Stimulated activated CD8-positive, alpha-beta memory T cell treated with anti-CD3 and anti-CD28 coated beads, Interleukin-4, amount 100 ng/mL, for 48 hours (primary cell): ENCODE measurements at places on chromosomes 6 and 20.
A peak's percentile ranks its signal among the peaks of the same experiment; 100 is the strongest.

DNA sequence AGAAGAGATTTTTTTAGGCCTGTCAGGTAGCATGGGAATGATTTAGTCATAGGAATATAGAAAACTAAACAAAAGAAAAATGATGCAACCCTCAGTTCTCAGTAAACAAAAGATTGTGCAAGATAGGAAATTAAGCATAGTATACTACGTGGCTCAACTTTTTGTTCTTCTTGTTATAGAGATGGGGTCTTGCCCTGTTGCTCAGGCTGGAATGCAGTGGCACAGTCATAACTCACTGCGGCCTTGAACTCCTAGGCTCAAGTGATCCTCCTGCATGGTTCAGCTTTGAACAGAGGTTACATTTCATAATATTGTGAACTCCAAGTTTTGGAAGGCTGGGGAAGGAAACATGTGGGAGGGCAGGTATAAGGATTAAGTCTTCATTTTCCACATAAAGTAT, 28.5 kb downstream of the SLX4IP start:
- DNase-seq: no peak

DNA sequence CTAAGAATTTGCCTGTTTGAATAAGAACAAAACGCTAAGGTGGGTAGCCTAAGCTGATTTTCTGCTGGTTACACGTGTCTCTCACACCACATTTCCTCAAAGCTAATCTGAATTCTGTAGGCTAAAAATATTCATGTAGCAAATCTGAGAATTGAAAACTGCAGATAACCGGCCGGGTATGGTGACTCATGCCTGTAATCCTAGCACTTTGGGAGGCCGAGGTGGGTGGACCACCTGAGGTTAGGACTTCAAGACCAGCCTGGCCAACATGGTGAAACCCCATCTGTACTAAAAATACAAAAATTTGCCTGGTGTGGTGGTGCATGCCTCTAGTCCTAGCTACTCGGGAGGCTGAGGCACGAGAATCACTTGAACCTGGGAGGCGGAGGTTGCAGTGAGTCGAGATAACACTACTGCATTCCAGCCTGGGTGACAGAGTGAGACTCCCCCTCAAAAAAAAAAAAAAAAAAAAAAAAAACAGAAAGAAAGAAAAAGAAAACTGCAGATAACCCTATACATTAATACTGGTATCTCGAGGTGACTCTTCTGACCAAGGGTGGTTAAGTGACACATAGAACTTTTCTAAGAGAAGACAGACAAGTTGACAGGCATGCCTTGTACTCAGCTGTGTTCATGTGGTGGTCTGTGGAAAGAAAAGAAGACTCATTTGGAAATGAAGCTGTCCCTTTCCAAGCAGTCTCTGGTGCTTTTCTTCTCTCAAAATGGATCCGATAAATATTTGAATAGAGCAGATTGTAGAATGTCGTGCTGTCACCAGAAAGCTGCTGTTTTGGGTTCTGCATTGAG, 24.7 kb upstream of the ASXL1 start:
- DNase-seq: peak; percentile 76

DNA sequence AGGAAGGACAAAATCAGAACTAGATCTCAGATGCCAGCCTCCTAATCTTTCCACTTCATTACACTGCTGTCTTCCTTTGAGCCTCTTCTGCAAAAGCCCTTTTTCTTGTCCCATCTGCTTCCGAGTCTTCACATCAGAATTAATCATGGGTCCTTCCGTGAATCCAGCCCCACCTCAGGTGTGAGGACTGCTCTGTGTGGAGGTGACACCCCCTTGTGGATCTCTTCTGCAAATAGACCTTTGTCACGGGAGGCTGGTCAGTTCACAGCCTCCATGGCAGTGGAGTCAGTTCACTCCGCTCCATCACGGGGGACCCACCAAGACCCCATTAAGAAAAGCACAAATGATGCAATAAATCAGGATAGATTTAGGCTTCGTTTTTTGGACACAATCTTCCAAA, 171.1 kb downstream of the ADAT2 start:
- peak; percentile 23 for DNase-seq

DNA sequence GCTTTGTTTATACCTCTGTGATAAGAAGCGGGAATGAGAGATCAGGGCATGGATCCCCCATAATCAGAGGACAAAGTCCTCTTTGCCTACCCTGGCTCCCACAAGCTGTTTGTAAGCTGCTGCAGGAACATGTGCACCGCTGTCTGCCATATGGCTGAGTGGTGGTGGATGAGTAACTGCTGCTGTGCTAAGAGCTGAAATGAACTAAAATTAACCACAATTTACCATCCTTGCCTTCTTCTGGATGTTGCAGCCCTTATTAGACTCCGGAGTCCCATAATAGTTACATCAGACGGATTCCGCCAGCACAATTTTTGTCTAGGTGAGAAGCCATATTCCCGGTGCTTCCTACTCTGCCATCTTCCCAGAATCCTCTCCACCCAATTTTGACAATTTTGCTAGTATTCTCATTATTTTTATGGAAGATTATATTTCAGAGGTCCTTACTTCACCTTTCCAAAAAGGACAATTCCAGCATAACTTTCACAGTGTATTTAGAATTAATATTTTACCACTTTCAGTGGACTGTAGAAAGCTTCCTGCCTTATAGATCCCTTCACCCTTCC, 6.0 kb upstream of the CMTR1 start:
- DNase-seq: no peak

GRCh38 chr6:130923350-130923749, 96.1 kb downstream of the SMLR1 start:
- DNase-seq: no peak

- DNase-seq: no peak
Observed at GRCh38 chr20:62031462-62032092, 34.1 kb downstream of the TAF4 start.

DNA sequence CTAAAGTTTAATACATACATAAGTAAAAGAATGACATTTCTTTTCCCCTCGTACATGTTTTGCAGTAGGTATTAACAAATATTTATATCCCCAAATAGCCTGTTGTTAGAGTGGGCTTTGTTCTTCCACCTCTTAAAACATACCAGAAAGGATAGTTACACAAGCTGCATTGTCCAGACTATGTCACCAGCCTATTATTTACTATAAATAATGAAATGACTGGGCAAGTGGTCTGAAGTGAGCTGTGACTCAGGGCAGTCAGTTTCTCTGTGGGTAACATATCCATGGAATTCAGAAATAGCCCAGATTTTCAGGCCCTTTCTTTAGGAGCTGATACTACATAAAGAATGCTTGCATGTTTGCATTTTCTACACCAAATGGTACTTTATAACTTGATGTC, 60.1 kb downstream of the FUT9 start:
- DNase-seq: no peak

GRCh38 chr20:39048000-39048696, 86.0 kb downstream of the DHX35 start:
- peak; percentile 82 for DNase-seq

DNA sequence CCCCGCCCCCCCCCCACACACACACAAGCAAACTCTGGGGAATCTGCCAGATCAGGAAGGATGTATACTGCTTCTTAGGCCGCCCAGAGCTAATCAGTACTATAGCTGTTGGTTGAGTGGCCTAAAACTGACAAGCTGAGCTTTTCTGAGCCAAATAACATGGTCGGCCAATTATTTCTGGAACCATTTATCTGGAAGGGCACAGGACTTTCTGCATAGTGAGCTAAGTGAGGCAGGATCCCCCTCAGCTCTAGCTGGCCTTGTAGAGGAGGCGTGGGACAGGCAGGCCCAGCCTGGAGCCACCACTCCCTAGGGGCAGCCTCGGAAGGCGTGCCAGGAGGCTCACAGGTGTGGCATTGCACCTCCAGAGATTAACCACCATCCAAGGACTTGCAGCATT, 200.1 kb downstream of the TMEM242 start:
- DNase-seq: no peak

DNA sequence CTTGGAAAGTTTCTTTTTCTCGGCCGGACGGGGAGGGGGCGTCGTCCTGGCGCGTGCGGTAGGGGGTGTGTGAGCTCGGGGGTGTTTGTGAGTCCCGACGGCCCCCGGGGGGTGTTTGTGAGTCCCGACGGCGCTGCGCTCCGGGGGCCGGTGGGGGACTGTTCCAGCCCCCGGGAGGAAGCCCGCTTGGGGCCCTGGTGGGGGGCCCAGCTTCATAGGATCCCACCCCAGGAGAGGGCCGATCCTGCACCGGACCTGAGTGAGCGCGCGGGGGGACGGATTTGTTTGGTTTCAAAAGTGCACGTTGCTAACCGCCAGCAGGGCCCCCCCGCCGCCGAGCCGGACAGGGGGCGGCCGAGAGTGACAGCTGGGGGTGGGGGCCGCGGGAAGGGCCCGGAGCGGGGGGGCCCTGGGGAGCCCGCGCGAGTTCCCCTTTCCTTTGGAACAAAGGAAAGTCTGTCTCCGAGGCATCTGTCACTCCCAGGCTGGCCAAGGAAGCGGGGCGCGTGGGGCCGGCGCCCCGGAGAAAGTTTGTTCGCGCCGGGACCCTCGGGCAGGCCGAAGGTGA, 485 bp downstream of the TGIF2 start:
- peak; percentile 53 for DNase-seq

- DNase-seq: no peak
Observed at GRCh38 chr6:147643341-147644200, 135.1 kb downstream of the SAMD5 start.

DNA sequence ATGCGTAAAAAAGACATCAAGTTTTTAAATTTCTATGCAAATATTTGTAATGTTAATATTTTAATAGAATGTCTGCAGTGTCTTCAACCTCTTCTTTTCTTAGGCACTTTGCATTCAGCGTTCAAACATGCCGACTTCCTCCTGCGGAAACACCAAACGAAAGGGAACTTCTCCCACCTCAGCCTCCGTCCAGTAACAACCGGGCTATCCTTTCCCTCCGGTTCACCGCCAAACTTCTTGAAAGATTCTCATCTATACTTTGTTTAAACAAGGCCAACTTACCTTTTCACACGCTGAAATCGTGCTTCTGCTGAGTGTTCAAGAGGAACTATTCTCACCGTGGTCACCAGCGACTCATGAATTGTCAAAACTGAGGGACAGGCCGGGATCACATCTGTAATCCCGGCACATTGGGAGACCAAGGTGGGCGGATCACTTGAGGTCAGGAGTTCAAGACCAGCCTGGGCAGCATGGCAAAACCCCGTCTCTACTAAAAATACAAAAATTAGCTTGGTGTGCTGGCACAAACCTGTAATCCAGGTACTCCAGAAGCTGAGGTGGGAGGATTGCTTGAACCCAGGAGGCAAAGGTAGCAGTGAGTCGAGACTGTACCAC, 44.8 kb downstream of the GJA1 start:
- no peak for DNase-seq

DNA sequence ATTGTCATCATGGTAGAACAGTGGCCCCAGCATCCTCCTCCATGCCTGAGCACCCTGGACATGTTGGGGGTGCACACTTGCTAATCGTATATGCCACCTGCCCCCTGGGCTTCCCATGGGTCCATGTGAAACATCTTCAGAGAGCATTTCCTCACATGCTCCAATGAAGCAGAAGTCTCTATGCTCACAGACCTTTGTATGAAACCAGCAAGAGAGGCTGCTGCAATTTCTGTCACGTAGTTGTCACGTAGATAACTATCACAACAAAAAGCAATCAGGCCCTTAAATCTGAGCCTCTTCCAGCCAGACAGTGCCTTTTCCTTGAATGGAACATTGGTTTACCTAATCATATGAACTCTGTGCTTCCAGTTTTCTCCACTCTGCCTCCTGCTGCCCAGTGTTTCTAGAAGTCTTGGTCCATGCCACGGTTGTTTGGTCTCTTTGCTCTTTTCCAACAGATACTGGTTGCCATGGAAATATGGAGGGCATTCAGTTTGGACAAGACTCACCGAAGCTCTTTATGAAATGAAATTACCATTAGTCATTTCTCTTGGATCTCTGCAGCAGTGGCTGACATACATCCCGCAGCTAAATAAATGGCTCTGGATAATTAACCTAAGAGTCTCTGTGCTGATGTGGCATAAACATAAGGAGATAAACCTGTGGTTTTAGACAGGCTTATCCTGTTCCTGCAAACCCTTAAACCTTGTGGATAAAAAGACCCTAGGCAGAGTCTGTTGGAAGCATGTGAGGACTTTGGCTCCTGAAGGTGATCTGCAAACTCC, 172.8 kb upstream of the SYNDIG1 start:
- no peak for DNase-seq

DNA sequence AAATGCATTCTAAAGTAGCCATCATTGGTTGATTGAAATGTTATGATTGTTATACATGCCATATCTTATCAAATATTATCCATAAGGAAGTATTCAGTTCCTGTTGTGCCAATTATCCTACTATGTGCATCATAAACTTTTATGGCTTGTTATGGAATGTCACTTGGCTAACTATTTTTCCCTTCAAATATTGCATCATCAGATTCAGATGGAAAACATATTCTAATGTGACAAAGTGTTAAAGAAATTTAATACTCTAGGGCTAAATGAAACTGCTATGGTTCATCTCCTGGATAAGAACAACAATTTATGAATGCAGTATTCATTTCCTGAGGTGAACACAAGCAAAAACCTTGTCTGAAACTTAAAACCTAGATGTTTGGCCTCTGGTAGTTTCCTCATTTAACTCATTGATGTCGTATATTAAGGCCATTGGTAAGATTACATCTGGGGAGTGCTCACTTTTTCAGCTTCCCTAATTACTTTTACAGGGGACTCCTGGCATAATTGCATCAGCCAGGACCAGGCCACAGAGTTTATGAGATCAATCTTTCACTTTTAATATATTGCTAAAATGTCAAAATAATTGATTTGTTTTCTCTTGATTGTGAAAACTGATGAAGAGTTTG, 134.9 kb upstream of the CEP162 start:
- DNase-seq: no peak

DNA sequence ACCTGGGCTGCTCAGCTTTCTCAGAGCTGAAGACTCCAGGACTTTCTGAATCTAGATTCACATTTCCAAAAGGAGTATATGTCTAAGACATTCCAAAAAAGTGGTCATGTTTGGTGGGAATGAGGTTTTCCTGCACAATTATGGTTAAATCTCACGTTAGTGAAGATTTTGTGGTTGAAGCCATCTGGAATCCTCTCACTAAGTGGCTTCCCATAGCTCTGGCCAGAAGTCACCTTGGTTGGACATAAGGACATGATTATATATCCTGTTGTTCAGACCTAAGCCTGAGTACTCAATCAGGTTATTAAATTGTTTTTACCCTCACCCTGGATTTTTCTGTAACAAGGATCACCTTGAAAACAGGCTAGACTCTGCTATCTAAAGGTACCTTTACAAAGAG, 176.1 kb upstream of the PLN start:
- no peak for DNase-seq

DNA sequence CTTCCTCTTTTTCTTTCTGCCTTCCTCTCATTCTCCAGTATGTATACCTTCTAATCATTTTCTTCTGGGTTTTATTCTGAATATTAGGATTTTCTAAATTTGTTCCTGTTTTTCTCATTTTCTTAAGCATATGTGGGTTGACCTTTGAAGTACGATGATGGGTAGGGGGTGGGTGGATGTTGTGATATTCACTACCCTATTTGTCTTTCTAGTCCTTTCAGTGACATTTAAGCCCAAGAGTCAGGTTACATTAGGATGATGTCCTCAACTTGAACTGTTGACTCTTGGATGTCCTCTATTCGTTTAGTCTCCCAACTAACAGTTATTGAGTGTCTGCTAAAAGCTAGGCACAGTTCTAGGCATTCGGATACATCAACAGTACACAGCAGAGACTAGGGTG, 7.3 kb downstream of the ABT1 start:
- DNase-seq: no peak

GRCh38 chr20:5402903-5403531, 86.3 kb upstream of the PROKR2 start:
- peak; percentile 48 for DNase-seq

- no peak for DNase-seq
Observed at GRCh38 chr6:85866758-85867401, 224.2 kb upstream of the SYNCRIP start.
